Activated naive CD8-positive, alpha-beta T cell treated with anti-CD3 and anti-CD28 coated beads, Interleukin-2, amount 50 U/mL, for 16 hours (primary cell): ENCODE measurements at places on chromosomes 7 and 10.

- DNase-seq: no peak
These were observed 751.0 kb downstream of the GRID1 start for GRCh38 chr10:85615556-85615955.

GRCh38 chr7:55108818-55109217 is 90.0 kb downstream of the EGFR start:
- DNase-seq: no peak

DNA sequence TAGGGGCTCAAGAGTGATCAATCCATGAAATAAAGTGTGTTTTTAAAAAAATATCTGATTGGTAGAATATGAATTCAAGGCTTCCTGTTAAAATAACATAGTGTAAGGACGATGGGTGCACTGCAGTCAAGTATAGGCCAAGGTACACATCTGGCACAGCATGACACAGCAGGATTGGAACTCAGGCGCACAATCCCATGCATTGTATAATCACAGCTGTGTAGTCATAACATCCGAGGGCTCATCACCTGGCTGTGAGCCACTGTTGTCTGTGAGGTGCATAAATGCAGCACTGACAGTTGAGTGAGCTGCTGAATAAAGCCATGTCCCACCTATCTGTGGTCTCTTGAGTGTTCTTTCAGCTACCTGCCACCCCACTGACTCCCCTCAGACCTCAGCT is 142.3 kb upstream of the HPS1 start:
- DNase-seq: no peak

DNA sequence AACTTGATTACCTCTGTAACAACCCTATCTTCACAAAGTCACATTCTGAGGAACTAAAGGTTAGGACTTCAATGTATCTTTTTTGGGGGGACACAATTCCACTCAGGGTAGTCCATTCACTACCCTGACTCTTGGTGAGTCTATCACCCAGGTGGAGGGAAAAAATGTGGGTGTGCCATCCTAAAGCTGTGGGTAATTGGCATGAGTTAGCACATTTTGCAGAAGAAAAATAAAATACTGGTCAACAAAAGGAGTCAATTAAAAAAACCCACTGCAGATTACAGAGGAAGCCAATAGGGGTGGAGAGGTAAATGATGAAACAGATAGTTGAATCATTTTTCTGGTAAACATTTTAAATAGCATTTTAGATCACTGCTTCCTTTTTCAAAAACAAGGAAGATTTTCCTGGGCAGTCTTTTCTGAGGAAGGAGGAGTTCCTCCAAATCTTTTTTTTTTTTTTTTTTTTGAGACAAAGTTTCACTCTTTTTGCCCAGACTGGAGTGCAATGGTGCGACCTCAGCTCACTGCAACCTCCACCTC is 5.1 kb upstream of the BLVRA start:
- DNase-seq: no peak

DNA sequence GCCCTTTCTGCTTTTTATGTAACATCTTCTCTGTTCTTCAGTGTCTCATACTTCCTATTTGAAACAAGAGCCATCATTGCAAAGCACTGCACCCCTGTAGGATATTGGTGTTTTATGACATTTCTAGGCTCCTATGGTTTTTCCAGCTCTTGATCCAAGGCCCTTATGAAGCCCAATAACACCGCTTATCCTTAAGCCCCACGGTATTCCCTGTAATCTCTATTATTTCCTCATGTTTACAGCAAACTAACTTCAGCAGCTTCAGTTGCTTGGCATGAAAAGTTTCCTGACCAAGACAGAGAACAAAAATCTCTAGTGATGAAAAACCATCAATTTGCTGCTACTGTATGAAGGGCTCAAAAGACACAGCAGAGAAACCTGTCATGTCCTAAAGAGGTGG is 34.1 kb upstream of the TES start:
- DNase-seq: no peak

DNA sequence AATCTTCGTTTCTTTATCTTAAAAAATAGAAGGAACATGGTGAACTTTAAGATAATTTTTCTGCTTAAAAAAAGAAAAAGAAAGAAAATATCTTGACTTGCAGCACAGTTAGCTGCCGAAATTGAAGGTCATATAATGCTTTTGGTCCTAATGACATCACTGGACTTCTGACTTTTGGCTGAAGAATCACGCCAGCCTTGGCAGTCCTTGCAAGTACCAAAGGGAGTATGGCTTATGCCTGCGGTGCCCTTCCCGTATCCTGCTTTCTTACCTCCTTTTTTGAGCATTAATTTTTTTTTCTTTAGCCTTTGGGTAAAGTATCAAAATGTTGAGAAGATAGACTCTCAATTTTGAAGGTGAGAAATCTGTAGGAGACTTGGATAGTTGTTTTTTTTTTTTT is 7.0 kb downstream of the BMPR1A start:
- no peak for DNase-seq

- no peak for DNase-seq
These were observed 115.3 kb upstream of the BMPER start for GRCh38 chr7:33789871-33790630.

DNA sequence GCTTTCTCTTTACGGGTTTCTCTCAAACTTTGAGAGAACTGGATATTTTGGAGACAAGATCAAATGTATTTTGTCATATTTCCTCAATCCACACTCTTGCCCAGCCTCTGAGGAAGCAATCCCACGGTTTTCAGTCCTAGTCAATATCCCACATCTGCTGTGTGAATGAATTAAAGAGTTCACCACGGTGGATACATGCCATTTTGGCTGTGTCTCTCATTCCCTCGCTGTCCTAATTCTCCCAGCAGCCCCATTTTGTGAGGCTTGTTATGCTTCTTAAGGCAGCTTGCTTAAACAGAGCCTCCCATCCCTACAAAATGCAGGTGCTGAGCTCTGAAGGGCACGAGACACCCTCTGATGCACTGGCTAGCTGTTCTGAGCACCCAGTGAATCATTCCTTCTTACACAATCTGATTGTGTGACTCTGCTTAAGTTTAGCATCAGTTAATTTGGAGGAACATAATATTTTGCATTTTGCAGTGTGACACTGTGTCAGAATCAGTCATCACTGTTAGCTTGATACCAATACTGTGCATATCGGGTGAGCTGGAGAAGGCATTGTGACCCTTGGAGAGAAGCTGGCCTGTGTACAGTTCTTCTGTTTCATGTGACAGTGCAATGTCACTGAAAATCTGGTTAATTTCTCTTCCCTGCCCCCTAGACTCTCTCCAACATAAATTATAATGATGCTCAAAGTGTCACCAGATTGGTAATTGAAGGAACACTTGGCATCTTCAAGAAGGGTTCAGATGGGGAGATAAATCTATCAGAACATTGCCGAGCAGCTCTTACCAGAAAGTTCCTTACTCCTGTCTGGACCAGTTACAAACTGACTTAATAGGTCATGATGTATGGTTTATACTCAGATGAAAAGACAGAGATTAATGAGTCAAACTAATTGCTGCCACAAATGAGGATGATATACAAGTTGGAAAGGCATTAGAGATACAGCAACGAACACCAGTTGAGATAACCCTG is 103.7 kb upstream of the AOAH start:
- DNase-seq: no peak

DNA sequence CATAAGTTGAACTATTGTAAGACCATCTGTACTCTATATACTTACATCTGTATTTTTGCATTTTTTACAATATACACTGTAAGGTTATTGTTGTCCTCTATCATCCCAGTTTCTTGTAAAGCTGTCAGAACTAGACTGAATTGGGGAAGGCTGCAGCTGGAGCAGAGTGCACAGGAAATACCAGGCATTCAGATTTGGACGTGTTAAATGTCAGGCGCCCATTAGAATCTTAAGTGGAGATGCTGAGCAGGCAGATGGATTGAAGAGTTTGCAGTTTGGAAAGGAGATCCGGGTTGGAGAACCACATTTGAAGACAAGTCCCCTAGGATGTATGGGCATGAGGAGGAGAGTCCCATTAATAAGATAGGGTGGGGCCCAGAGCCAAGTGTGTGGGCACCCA is 40.4 kb downstream of the MTURN start:
- DNase-seq: no peak

DNA sequence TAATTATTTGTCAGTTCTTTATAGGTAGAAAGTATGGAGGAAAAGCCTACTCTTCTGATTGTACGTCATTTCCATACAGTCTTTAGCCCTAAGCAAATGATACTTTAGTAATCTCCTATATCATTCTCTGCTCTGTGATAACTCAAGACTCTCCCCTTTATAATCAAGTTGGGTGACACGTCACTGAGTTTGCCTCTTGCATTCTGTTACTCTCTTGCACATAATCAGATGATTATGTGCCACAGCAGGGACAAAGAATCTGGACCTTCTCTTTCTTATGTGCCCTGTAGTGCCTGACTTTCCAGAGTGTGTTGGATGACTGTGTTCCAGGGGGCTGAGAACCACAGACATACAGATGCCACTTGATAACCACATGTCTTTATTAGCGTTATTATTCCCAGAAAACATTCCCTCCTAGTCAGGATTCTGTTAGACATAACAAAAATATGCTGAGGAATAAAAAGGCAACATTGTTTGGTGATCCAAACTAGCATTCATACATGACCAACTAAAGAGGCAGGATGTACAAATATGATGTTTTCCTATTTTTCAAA is 116.4 kb upstream of the HGF start:
- DNase-seq: no peak
